Right lobe of liver (tissue), 6 donors: ENCODE measurements at places on chromosomes 7 and 10.

DNA sequence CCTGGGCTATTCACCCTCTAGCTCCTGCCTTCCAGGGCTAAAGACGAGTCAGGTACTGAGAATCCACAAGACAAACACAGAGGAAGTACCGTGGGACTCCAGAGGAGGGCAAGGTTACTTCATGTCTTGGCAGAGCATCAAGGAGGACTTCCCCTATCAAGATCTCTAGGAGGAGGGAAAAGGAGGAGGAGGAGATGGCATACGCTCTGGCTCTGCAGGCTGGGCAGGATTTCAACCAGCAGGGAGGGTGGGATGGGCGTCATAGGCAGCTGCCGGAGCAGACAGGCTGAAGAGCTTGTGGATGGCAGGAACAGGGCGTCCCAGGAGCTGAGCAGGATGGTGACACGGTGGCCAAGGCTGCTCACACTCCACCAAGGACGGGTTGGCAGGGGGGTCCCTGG lies 21.3 kb downstream of the MDH2 start:
- H3K36me3 ChIP-seq = peaks cover 26% of the 10 kb centered on the region
- no peaks in the 10 kb centered on the region for H3K27me3 ChIP-seq
- no peaks in the 10 kb centered on the region for H3K4me1 ChIP-seq
- no peak for DNase-seq

DNA sequence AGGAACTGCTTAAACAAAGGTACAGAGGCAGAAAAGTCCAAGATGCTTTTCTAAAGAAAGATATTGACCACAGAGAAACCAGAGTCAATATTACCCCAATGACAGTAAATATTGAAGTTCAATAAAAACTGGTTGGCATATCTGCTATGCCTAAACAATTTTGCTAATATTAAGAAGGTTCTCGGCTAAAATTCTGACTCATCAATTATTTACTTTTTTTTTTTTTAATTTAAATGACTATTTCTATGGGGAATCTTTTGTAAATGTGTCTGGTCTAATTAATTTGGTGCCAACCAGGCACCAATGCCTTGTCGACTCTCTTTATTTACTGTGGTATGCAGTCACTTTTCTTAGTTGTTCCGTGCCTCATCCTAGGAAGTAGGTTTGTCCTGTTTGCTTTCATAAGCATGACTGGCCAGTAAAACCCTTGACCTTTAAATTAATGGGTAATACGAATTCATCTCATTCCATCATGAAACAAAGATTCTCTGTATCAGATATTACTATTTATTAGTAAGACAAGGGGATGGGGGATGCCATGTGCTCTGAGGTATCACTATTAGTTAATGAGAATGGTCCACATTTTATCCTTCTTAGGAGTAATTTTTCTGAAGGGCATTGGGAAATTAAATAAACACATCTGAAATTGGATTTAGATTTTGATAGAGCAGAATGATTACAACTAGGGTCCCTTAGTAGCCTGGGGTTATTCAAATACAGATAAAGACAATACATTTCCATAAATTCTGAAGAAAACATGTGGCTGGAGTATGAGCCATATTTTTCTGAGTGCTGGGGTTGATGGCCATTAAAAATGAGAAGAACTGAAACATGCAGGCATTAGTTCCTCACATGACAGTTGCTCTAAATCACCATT lies 154.4 kb downstream of the VTI1A start:
- no peak overlapping the region for H3K4me3 ChIP-seq
- no peaks in the 10 kb centered on the region for H3K4me1 ChIP-seq
- H3K27ac ChIP-seq = no peak overlapping the region
- no peaks in the 10 kb centered on the region for H3K36me3 ChIP-seq
- H3K27me3 ChIP-seq = no peaks in the 10 kb centered on the region

DNA sequence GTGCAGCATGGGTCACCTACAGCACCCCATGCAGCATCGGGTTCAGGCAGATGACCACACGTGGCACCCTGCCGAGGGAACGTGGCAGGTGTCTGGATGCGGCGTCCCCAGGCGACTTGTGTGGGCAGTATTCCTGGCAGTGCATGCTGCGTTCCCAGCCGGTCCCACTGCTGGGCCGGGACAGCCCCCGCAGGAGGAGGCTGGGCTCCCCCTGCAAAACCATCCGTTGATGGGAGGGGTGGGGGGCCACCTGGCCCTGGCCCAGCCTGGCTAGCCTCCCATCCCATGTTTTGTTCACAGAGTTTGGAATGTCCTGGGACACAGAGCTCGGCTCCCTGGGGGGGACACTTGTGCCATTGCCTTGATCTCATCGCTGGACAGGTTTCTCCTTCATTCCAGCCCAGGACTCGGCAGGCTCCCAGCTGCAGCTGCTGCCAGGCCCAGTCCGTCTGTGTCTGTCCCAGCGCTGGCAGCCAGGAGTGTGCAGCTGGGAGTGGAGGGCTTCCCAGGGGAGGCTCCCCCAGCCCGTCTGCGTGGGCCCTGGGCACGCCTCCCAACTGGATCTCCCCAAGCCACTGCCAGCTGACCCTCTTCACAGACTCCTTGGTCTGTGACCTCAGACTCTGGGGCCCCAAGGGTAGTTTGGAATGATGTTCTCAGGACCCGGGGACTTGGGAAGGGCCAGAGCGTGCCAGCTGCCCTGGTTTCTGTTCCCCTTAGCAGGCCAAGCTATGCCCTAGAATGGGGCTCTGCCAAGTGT lies 32.6 kb downstream of the TMEM270 start:
- no peaks in the 10 kb centered on the region for H3K36me3 ChIP-seq
- H3K27me3 ChIP-seq = no peaks in the 10 kb centered on the region
- H3K4me1 ChIP-seq = no peaks in the 10 kb centered on the region
- no peak overlapping the region for H3K27ac ChIP-seq
- no peak overlapping the region for H3K4me3 ChIP-seq
- no peak for DNase-seq

GRCh38 chr10:10975647-10976046 lies 42.0 kb upstream of the CELF2 start:
- no peaks in the 10 kb centered on the region for H3K36me3 ChIP-seq
- no peaks in the 10 kb centered on the region for H3K4me1 ChIP-seq
- H3K4me3 ChIP-seq = no peak overlapping the region
- no peaks in the 10 kb centered on the region for H3K27me3 ChIP-seq
- DNase-seq = no peak

GRCh38 chr10:58641095-58641531 lies 128.4 kb downstream of the BICC1 start:
- no peak for DNase-seq
- H3K27ac ChIP-seq = no peak overlapping the region
- H3K36me3 ChIP-seq = no peaks in the 10 kb centered on the region
- H3K4me3 ChIP-seq = no peak overlapping the region
- no peaks in the 10 kb centered on the region for H3K4me1 ChIP-seq
- no peaks in the 10 kb centered on the region for H3K27me3 ChIP-seq

DNA sequence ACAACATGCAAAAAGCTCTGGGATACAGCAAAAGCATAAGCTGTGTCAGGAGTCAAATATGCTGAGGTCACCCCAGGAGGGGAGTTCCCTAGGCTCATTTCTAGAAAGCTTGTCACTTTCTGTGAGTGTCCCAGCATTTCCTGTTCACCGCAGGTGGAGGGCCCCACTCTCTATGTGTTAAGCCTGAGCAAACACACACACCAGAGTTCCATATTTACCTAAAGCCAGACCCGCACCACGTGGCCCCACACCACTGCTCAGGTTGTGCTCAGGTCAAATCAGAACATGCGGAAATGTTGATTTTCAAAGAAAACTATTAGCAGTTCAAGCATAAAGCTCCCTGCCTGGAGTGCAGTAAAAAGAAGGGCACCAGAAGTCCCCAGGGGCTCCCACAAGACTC lies 259.6 kb upstream of the PPP2R2D start:
- no peaks in the 10 kb centered on the region for H3K36me3 ChIP-seq
- H3K4me3 ChIP-seq = no peak overlapping the region
- H3K27ac ChIP-seq = no peak overlapping the region
- no peak for DNase-seq
- no peaks in the 10 kb centered on the region for H3K27me3 ChIP-seq

- H3K27me3 ChIP-seq = no peaks in the 10 kb centered on the region
- no peak overlapping the region for H3K4me3 ChIP-seq
- peaks cover 6% of the 10 kb centered on the region for H3K36me3 ChIP-seq
- no peak overlapping the region for H3K27ac ChIP-seq
- no peaks in the 10 kb centered on the region for H3K4me1 ChIP-seq
Observed at GRCh38 chr7:92489634-92490033, 11.9 kb upstream of the ERVW-1 start.

GRCh38 chr10:69358148-69358795 lies 58.4 kb downstream of the TACR2 start:
- H3K4me3 ChIP-seq = no peak overlapping the region
- no peak overlapping the region for H3K27ac ChIP-seq
- peaks cover 15% of the 10 kb centered on the region for H3K4me1 ChIP-seq
- H3K36me3 ChIP-seq = no peaks in the 10 kb centered on the region

DNA sequence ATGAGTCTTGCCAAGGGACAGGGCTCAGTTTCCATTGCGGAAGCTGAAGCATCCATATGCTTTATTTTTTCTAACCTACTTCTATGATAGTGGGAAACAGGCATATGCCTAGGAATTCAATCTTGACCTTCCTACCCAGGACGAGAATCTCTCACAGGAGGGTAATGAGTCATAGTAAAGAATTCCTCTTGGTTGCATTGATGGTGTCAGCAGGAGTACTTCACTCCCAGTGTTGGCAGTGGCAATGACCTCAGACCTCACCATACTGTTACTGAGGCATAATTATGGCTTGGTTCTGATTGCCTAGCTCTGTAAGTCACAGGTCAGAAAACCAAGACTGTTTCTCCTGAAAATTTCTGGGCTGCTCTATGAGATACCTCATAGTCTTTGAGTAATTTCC lies 552.9 kb downstream of the ARL4A start:
- H3K27me3 ChIP-seq = no peaks in the 10 kb centered on the region
- no peaks in the 10 kb centered on the region for H3K36me3 ChIP-seq

GRCh38 chr10:71998840-71999194 lies 34.6 kb downstream of the CHST3 start:
- H3K27me3 ChIP-seq = no peaks in the 10 kb centered on the region
- H3K4me3 ChIP-seq = no peak overlapping the region
- no peaks in the 10 kb centered on the region for H3K4me1 ChIP-seq
- peak overlapping the region; percentile 15 for H3K27ac ChIP-seq
- DNase-seq = no peak

GRCh38 chr7:16428672-16429071 lies 7.3 kb upstream of the CRPPA start:
- no peaks in the 10 kb centered on the region for H3K36me3 ChIP-seq
- no peak overlapping the region for H3K4me3 ChIP-seq
- H3K27me3 ChIP-seq = no peaks in the 10 kb centered on the region
- no peak overlapping the region for H3K27ac ChIP-seq

GRCh38 chr10:12448729-12449391 lies 99.5 kb downstream of the CAMK1D start:
- no peaks in the 10 kb centered on the region for H3K27me3 ChIP-seq
- H3K36me3 ChIP-seq = no peaks in the 10 kb centered on the region
- H3K4me3 ChIP-seq = no peak overlapping the region
- H3K27ac ChIP-seq = no peak overlapping the region

- H3K4me1 ChIP-seq = no peaks in the 10 kb centered on the region
- DNase-seq = no peak
- no peaks in the 10 kb centered on the region for H3K27me3 ChIP-seq
- no peak overlapping the region for H3K4me3 ChIP-seq
- no peaks in the 10 kb centered on the region for H3K36me3 ChIP-seq
Observed at GRCh38 chr10:70747192-70747965, 37.8 kb downstream of the TBATA start.

DNA sequence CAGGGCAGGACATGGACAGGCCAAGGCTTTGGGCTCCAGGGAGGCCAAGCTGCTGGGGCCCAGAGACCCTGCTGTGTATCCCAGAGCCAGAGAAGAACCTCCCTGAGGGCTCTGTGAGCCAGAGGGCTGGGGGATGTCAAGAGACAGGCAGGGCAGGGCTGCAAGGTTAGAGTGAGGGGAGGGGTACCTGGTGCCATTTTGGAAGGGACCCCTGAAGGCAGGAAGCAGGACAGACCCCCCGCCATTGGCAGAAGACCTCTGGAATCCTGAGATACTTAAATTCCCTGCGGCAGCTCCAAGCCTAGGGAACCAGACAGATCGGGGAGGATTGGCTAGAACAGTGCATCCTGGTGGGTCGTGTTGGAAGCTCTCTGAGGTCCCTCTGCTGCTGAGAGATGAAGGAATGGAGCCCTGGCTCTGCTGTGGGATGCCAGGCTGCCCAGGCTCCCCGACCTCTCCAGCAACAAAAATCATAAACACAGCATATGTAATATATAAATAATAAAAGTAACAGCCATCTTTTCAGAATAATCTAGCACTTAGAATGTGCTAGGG lies 75.0 kb downstream of the LHPP start:
- no peak overlapping the region for H3K4me3 ChIP-seq
- no peak for DNase-seq
- no peaks in the 10 kb centered on the region for H3K4me1 ChIP-seq
